ENCODE measurements at places on chromosomes 6 and 20. TPM values are rescaled to one million over a fixed set of nuclear protein-coding genes. Genes with fewer than 3 reads are reported as not detected.

SNAP25 gene
- not detected for total RNA-seq

SOBP gene
- total RNA-seq: 2.2 TPM

SMLR1 gene
- not detected for total RNA-seq

MDFI gene
- total RNA-seq: 42.9 TPM

DEFB124 gene
- not detected for total RNA-seq

HUS1B gene
- total RNA-seq: 1.6 TPM

TOX2 gene
- 2.4 TPM for total RNA-seq

LPA gene
- not detected for total RNA-seq

SAMD10 gene
- 2.2 TPM for total RNA-seq

SRSF12 gene
- under 0.01 TPM for total RNA-seq

CFB gene
- 4.7 TPM for total RNA-seq

NMBR gene
- total RNA-seq: not detected

LINC00237 gene
- not detected for total RNA-seq

CDKAL1 gene
- total RNA-seq: 19.7 TPM

OGFRL1 gene
- 15.2 TPM for total RNA-seq

FAM83C gene
- total RNA-seq: not detected

TTLL9 gene
- total RNA-seq: not detected

C6orf132 gene
- 0.85 TPM for total RNA-seq

LGSN gene
- not detected for total RNA-seq

ANGPT4 gene
- not detected for total RNA-seq

SPEF1 gene
- total RNA-seq: 0.09 TPM

LY6G6F gene
- total RNA-seq: not detected

RPS6KA2 gene
- total RNA-seq: 147 TPM

SEMG1 gene
- not detected for total RNA-seq

Measured in endothelial cell of coronary artery (primary cell).